ENCODE measurements at places on chromosomes 13 and 19.

DNA sequence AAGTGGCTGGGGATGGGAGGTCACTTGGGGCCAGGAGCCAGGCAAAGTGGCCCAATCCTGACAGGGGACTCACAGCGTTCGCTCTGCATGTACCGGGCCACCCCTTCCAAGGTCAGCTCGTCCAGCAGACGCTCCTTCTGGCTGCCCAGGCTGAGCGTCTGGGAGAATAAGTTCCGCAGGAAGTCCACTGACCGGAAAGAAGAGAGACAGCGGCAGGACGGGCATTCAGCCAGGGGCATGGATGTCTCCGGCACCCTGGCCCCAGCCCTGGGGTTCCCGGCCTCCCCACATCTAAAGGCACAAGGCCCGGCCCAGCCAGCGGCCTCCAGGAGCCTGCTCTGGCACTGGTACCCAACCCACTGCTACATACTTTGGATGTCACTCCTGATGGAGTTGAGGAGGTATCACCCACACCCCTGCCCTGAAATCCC, 6.1 kb downstream of the SIRT2 start:
- DNase-seq: no peak

DNA sequence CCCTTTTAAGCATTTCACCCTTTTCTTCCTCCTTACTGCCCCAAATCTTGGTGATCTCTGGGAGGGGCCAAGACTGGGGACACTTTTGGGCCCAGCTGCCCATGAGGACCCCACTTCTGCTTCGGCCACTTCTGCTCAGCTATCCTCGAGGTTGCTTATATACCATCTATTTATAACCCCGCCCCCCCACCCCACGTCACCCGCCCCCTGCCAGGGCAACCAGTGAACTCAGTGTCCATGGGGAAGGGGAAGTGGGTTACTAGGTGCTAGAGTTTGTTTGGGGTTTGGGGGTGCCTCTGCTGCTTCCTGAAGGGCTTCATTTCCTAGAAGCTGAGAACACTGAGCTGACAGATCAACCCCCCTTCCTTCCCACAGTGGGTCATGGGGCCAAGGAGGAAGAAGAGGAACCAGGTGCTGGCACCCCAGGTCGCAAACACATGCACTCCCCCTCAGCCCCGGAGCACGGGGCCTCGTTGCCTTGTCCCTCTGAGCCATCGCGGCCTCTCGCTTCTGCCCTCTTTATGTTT, 6.1 kb upstream of the ADGRE5 start:
- DNase-seq: peak; percentile 26

DNA sequence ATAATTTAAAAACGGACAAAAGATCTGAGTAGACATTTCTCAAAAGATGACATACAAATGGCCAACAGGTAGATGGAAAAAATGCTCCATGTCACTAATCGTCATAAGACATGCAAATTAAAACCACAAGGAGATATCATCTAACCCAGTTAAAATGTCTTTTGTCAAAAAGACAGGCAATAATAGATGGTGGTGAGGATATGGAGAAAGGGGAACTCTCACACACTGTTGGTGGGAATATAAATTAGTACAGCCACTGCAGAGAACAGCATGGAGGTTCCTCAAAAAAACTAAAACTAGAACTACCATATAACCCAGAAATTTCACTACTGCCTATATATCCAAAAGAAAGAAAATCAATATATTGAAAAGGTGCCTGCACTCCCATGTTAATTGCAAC, 37.9 kb downstream of the OR10H4 start:
- no peak for DNase-seq

DNA sequence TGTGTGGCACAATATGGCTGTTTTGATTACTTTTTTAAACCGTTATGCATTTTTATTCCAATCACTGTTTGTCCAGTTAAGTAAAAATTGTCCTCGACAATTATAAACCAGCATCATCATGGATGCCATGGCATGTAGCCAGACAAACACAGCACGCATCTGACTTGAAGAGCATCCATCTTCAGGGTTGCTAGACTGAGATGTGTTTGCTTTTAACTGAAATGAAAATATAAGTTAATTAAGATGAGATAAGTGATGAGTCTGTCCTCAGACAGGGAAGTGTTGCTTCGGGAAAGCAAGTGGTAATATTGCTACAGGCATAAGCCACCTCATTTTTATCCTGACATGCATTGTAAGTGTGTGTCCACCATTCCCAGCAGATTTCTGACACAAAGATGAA, 92.8 kb upstream of the TPP2 start:
- no peak for DNase-seq

GRCh38 chr19:8304841-8305621, 3.1 kb downstream of the CD320 start:
- no peak for DNase-seq

DNA sequence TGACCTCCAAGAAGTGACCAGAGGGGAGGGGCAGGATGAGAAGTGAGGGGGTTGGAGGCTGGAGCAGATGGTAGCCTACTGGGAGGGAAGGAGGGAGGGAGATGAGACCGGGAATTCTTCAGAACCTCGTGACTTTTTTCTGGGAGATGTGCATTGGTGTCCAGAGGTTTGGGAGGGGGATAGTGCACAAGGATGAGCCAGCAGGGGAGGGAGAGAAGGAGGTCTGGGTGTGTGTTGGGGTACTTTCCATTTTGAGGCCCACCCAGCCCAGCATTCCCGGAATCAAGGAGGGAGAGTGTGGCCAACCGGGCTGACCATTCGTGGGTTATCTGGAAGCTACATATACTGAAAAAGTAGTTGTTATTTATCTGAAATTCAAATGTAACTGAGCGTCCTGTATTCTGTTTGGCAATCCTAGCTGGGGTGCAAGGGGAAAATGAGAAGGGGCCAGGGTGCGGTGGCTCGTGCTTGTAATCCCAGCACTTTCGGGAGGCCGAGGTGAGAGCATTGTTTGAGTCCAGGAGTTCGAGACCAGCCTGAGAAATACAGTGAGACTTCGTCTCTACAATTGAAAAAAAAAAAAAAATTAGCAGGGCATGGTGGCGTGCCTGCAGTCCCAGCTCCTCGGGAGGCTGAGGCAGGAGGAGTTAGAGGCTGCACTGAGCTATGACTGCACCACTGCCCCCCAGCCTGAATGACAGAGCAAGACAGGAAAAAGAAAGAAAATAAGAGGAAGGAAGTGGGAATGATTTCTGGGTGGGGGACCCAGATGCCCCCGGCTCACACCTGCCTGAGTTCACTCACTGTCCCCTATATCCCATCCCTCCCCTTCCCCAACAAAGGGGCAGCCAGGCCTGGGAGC, 4.4 kb upstream of the C3 start:
- no peak for DNase-seq

DNA sequence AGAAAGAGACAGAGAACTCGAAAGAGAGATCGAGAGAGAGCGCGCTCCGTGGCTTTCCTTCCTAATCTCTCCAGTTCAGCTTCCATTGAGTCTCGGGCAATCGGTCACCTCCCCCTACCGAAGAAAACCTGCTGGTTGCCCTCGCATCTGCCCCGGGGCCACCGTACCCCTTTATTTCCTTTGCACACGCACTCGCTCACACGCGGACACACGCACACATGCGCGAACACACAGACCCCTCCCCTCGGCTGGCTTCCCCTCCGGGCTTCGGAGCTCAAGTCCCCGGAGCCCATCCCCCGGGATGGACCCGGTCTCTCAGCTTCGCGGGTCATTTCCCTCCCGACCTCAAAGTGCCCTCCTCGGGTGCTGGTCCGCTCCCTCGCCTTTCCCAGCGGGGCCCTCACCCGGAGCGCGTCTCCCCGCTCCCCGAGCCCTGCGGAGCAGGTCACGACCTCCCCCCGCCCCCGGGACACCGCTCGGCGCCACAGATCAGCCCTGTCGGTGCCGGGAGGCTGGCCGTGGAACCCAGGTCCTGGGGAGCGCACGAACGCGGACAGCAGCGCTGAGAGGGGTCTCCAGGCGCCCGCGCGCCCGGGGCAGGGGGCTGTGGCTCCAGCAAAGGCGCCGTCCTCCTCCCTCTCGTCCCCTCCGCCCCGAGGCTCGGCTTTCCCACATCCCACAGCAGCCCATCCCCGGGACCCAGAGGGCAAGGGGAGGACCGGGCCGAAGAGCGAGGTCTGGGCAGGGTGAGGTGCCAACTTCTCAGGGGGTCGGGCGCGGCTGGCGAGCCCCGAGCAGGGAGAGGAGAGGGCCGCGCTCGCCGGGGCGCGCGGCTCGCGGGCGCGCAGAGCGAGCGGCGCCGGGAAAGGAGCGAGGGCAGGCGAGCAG, 1.8 kb downstream of the DACH1 start:
- peak; percentile 52 for DNase-seq

GRCh38 chr13:112777637-112778406, 88.0 kb downstream of the ATP11A start:
- DNase-seq: peak; percentile 47

- DNase-seq: no peak
Observed at GRCh38 chr19:18226956-18227780, 930 bp upstream of the PDE4C start.

DNA sequence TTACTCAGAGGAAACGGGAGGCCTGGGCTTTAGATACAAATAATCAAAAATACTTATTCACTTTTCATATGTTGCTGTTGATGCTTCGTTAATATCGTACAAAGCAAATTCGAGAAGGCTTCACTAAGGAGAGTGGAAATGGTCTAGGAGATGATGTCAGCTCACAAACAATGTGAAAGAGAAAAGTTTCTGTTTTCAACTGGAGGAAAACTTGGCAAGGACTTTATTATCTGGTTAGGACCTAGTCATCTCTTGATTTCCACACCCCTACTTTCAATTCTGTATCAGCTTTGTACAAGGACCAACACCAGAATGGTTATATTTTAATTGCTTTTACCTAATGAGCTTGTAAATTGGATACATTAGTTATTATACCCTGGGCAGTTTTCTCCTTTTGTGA, 88.0 kb downstream of the SLC10A2 start:
- no peak for DNase-seq

Data from dermis blood vessel endothelial cell (primary cell).